Smooth muscle cell of the brain vasculature (primary cell): ENCODE measurements at places on chromosomes 6 and 20.

- no peak for DNase-seq
Measured at GRCh38 chr6:146581968-146582367, 16.8 kb upstream of the ADGB start.

DNA sequence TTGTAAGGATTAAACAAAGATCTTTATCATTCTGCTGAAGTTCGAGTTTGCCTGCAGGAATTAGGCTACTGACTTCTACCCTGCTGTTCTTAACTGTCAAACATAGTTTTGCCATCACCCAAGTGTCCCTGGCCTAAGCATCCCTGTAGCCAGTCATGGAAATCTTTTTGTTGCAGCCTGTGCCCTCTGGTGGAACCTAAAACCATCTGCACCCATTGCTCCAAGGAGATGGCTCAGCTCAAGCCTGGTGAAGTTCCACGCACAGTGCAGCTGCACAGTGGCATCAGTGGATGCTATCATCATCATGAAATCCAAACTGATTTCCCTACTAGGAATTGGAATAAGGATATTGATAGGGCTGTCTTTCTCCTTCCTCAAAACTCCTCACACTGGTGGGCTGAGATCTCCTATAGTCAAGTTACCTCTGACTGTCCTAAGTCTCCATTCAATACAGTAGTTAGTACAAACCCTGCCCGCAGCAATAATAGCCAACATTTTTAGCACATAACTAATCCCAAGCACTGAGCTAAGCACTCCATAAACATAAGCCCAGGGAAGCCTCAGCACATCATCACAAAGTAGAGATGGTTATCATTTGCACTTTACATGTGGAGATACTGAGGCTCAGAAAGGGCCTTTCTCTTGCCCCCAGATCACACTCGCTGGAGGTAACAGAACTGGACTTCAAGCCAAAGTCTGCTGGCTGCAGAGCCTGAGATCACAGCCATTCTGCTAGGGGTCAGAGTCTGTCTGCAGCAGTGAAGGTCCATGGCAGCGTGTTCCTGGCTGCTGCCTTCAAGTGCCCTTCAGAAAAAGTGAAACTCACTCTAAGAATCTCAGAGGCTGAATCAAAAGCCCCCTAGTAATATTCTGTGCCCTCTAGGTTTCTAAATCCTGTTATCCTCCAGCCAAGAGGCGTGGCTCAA is 77.2 kb upstream of the MC3R start:
- DNase-seq, result no peak

GRCh38 chr6:51028276-51028675 is 209.6 kb downstream of the TFAP2B start:
- DNase-seq, result no peak

DNA sequence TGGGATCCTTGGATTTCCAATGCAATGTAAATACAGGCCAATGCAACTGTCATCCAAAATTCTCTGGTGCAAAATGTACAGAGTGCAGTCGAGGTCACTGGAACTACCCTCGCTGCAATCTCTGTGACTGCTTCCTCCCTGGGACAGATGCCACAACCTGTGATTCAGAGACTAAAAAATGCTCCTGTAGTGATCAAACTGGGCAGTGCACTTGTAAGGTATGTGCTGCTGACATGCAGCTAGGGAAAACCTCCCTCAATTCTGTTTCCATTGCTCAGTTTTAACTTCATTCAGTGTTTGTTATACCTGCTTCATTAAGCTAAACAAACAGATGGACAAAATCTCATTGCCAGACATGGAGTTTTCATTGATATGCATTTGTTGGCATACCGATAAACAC is 397.1 kb downstream of the ARHGAP18 start:
- no peak for DNase-seq

DNA sequence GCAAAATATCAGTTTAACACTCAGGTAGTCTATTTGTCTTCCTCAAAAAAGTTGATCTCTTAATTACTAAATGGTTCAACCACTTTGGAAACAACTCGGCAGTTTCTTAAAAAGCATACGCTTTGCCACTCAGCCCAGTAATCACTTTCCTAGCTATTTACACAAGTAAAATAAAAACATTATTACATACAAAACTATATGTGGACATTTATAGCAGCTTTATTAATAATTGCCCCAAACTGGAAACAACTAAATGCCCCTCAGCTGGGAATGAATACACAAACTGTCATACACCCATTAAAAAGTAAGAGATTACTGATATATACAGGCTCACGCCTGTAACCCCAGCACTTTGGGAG is 7.4 kb downstream of the EEF1A1 start:
- no peak for DNase-seq

- DNase-seq, result no peak
Measured at GRCh38 chr6:108170332-108171290, 4.8 kb downstream of the NR2E1 start.

DNA sequence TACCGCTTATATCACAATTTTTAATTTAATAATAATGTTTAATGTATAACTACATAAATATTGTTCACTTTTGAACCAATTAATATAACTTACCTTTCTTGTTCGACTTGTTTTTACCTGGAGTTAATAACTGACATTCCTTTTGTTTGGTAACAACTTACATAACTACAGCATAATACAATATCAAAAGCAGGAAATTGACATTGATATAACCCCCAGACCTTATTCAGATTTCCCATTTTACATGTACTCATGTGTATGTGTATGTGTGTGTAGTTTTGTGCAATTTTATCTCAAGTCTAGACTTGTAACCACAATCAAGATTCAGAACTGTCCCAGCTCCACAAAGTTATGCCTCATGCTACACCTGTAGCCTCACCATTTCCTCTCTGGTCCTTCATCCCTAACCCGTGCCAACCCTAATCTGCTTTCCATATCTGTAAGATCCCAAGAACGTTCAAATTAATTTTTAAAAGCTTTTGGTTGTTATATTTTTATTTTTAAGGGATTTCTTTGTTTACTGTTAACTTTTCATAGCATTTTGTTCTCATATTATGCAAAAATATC is 190.6 kb downstream of the MANEA start:
- DNase-seq, result no peak

DNA sequence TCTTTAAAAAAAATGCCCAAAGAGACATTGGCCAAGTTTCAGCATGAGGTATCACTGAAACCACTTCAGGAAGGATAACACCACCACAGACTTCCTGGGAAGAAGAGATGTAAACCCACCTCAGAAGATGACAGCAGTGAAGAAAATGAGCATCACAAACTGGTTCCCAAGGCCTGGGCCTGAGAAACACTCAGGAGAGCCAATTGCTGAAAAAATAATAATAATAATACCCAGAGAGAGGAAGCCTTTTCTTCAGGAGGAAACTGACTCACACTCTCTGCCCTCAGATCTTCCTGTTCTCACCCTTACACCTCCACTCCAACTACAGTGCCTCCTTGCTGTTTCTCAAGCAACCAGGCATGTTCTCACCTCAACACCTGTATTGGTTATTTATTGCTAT is 68.1 kb upstream of the MAFB start:
- no peak for DNase-seq
